ENCODE measurements at places on chromosomes 1 and 21.

DNA sequence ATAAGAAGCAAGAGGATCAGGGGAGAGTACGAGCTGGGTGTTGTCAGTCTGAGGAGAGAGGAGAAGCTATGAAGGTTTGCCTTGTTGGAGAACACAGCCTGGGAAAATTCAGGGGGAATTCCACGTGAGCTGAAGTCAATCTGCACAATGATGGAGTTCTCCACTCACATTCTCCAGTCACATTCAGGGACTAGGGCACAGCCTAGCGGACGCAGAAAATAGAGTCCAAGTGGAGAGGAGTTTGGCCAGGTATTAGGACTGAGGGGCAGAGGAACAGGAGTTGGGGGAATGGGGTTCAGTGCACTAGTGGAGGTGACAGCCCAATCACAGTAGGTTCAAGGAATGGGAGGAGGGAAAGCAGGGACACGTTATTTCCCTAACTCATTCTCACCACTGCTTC lies 124.0 kb downstream of the KCNH1 start:
- DNase-seq: no peak

DNA sequence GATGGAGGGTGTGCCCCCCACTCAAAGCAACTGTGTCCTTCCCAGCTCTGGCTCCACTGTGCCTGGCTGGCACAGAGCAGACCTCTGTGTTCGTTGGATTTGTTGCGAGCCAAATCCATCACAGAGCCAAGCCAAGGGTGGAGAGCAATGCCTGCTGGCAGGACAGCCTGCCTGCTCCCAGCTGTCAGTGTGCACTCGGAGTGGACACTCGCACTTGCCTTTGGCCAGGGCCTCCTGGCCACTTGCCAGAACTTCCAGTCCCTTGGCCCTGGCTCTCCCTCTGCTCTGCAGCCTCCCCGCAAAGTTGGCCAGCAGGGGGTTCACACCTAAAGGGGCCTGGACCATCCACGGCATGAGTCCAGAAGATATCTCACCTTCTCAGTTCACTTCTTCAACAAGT lies 16.4 kb downstream of the HEYL start:
- no peak for DNase-seq

GRCh38 chr1:24339996-24340395 lies 20.8 kb downstream of the GRHL3 start:
- DNase-seq: no peak

- no peak for DNase-seq
Measured at GRCh38 chr1:110606657-110607535, 738 bp upstream of the KCNA2 start.

GRCh38 chr1:245991266-245991665 lies 515.8 kb downstream of the SMYD3 start:
- no peak for DNase-seq

DNA sequence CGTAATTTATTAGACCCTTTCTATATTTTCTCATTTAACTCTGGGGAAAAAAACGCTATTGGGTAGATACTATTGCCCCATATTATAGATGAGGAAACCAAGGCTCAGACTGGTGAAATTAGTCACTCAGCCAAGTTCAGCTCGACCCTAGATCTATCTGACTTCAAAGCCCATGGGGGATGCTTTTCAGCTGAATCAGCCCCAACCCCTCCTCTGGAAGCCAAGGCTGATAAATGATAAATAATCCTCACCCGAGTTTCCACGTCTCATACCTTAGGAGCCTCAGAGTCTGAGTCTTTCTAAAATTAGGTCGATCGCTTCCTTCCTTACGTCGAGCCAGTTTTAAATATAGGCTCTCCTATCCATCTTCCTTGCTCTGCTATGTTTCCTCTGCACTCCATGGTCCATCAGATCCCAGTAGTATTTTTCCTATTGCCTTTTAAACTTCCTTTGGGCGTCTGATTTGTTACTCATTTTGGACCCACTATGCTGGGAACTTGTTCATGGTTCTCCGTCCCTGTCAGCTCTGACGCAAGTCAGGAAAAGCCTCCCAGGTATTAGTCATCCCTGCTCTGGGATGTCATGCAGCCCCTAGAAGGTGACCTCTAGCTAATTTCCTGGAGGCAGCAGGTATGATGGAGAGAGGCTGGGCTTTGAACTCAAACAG lies 122.8 kb downstream of the PLPP3 start:
- no peak for DNase-seq

All from Caki2 (cell line).